ENCODE measurements at places on chromosomes 11 and 22.

DNA sequence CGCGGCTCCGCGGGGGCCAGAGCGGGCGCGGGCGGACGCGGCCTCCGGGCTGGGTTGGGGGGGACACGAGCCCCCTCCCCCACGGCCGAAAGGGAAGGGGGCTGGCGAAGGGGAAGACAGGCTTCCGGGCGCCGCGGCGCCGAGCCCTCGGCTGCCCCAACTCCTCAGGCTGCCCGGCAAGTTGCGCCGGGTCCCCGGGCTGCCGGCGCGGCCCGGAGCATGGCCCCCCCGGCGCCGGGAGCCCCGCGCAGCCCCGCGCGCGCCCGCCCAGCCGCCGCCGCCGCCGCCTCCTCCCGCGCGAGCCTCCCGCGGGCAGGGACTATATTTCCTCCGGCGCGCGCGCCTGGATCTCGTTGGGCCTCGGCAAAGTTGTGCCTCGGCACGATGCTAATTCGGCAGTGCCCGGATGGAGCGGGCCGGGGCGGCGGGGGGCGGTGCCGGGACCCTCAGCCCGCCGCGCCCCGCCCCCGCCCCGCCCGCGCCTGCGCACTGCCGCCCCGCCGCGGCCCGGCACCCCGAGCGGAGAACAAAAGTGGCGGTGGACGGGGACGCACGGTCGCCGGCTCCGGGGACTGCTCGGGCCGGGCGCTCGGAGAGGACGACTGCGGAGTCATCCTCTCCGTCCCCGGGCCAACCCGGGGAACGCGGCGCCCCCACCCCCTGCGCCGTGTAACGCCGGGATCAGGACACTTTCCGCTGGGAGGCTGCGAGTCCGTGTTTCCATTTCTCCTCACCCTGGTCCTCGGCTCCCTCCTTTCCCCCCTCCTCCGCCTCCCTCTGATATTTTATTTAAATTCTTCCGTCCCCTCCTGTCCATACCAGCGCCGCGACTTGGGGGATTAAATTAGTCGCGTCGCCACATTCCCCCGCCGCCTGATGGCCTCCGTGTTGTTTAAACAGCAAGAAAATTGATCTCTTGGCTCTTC is at the start of gene PHF21B:
TSS of gene PHF21B (minus strand) at position 400 of the 926 bp plus-strand sequence. CDS start 456 bp downstream, outside the sequence.
- peak; percentile 64 for DNase-seq

GRCh38 chr11:44728491-44728910 is 1.7 kb downstream of the TSPAN18 start:
- no peak for DNase-seq

- DNase-seq, result peak; percentile 76
These were observed 41.0 kb upstream of the PRDM11 start for GRCh38 chr11:45105233-45105983.

GRCh38 chr22:20155330-20156041 is 4.6 kb upstream of the CCDC188 start:
- DNase-seq, result peak; percentile 61

GRCh38 chr11:75667831-75668450 is 897 bp downstream of the MAP6 start:
- peak; percentile 65 for DNase-seq

GRCh38 chr11:124841201-124841600 is 24.0 kb upstream of the ROBO3 start:
- no peak for DNase-seq

DNA sequence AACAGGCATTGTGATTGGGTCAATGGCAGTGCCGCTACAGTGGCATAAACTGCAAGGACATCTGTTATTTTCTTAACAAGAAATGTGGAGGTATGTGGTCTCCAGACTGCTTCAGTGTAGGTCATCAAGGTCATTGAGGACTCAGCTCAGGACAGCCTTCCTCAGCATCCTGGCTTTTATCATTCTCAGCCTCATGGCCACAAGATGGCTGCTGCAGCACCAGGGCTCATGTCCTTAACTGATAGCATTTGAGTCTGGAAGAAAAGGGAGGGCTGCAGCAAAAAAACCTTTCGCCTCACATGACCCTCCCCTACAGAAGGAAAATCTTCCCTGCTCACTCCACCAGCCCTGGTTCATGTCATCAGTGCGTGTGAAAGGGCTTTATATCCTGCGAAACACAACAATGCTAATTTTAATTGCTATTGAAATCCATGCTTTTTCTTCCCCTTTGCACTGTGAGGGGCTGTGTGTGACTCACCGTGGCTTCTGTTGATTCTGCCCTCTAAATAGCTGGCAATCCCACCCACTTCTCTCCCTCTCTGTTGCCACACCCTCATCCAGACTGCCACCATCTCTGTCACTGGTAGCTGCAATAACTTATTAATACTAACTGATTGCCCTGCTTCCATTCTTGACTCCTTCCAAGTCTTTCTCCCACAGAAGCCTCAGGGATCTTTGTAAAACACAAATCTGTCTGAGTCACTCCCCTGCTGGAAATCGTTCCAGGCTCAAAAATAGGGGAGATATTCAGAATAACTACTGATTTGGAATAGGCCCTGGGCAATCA is 43.8 kb downstream of the CHRDL2 start:
- DNase-seq, result no peak

DNA sequence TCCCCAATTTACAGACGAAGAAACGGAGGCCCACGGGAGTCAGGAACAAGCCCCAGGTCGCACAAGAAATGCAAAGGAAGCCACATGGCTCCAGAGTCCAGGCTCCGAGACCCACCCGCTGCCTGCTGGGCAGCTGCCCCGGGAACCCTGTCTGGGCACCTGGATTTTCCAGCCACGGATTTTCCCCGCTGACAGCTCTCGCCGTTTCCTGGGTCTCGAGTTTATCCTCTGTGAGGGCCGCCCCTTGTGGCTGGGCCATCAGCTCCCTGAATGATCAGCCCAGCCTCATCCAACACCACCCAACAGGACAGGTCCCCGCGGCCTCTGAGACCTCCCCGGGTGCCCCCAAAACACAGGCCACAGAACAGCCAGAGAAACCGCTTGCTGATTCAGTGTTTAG is 189.7 kb downstream of the BRD1 start:
- DNase-seq, result no peak

DNA sequence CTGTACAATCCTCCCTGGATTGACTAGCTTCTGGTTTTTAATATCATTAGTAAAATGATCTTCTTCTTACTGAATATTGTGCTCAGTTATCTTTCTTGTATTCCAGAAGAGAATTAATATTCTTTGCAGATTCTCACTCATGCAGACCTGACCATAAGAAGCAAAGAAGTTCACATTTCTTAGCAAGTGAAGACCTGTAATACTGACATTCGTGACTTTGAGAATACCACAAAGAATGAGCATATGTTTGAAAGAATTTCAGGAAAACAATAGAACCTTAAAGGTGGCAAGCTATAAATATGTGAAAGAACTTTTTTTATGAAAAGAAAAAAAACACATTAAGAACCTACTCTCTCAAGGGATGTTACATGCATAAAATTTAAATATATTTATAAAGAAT is 371.6 kb downstream of the JRKL start:
- no peak for DNase-seq

DNA sequence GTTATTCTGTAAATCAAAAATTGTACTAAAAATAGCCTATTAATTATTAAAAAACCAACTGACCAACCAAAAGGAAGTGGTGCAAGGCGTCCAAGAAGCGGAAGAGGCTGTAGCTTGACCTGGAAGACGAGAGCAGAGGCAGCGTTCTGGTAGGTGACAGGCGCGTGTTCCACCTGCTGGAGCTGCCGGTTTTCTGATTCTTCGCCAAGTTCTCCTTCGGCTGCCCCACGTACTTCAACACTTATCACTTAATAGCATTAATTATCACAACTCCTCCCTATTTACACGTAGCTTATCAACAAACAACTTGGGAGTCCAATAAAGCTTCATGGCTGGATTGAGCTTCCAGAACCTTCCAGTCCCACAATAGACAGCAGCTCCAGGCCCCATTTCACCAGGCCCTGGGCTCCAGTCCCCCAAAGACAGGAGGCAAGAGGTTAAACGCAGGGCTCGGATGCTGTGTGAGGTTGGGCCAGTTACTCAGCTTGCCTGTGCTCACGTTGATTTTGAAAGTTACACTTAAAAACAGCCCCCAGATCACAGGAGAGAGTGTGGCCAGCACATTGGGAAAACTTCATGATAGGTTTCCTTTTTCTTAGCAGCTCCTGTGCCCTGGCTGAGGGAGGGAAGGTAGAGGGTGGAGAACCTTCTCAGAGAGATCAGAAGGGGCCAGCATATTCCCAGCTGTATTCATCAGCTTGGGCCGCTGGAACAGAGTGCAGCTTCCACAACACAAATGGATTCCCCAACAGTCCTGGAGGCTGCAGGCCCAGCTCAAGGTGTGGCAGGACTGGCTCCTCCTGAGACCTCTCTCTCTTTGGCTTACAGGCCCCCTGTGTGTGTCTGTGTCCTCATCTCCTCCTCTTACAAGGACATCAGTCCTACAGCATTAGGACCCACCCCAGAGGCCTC is 54.2 kb upstream of the FGF3 start:
- no peak for DNase-seq

GRCh38 chr11:117907276-117908108 is 21.7 kb downstream of the TMPRSS13 start:
- peak; percentile 71 for DNase-seq

- DNase-seq, result peak; percentile 21
These were observed 6.2 kb downstream of the MRGPRD start for GRCh38 chr11:68974421-68975194.

Measured in activated naive CD8-positive, alpha-beta T cell treated with anti-CD3 and anti-CD28 coated beads, Interleukin-2, amount 10 ng/mL, durations not matched to agents 7 days and 5 days (primary cell).